Astrocyte of the spinal cord (primary cell): ENCODE measurements at places on chromosomes 1 and 21.

- DNase-seq: no peak
Observed at GRCh38 chr21:45129189-45129923, 55.0 kb downstream of the ADARB1 start.

- DNase-seq: peak; percentile 68
Observed at GRCh38 chr21:45001134-45002095, 61.6 kb downstream of the SLX9 start.

DNA sequence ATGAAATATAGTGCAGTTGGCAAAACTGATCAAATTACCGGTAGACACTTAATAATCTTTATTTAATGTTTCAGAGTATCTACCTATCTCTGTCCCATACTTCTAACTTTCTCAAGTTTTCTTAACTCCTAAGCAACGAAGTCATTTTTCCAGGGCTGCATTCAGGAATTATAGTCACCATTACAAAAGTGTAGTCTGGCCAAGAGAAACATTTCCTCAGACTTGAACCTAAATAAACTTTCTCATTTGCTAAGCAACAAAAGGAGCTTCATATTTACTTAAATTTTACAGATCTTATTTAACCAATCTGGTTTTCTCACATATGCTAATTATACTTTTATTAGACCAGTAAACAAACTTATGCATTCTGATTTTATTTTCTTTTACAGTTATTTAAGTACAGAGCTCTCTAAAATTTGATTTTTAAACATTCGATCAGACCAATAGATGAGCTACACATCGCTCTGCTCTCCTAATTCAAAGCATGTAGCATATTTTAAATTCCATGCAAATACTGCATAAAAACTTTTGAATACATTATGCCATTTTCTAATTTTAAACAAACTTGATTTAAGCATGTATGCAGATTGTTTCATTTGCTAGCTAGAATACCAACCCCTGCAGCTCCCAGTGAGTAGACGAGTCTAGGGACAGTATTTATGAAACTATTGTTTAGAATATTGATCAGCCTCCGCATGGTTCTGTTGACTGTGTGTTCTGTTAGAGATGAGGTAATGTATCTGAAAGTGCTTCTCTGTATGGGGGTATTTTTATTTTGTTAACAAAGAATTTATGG is 201.4 kb downstream of the CHRM3 start:
- DNase-seq: no peak

DNA sequence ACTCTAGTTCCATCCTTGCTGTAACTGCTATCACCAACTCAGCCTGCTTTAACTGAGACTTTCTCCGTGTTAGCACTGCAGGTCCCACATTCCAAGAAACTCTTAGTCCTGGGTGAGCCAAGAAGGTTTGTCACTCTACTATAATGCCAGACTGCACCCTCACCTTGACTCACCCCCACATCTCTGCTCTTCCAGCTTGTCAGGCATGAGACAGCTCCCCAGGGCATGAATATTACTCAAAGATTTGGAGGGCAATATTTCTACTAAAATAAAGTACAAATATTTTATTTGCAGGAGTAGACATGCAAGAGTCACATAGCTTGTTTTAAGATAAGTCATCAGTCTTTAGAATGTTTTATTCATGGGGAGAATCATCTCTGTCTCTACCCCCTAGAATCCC is 110.2 kb downstream of the MATN1 start:
- no peak for DNase-seq

DNA sequence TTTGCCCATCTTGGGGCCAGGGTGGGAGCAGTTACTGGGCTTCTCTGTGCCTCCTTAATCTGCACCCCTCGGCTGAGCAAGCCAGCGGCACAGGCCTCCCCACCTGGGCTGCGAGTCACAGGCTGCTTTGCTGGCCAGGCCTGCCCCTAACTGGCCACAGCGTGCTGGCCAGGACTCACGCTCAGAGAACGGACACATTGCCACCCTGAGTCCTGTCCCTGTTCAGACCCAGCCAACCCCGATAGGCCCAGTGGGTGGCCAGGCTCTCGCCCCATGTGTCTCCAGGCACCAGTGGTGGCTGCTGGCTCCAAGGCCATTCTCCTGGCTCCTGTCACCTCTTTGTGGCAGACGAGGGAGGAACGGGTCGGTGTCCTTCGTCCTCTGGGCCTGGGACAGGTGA is 61.3 kb downstream of the MORN1 start:
- no peak for DNase-seq

GRCh38 chr21:42117967-42118780 is 47.1 kb downstream of the UMODL1 start:
- no peak for DNase-seq

DNA sequence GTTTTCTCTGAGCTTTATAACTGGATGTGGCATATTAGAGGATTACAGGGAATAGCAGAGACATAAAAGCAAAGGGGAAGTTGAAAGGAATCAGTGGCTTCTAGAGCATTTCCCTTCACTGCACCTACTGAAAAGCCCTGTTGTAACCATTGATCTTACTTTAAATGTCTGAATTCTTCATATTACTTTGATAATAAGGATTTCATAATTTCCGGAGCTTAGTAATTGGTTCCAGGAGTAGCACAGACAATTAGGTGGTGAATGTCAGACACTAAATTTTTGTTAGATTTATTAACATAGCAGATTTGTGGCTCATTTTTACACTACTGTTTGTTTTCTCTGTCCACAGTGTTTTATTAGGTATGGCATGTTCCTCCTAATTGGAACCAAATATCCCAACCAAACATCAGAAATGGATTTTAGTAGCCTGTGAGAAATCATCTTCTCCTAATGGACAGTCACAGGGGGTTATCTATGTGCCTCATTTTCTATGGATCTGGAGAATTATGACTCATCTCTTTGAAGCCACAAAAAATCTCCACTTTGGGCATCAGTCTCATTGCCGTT is 100.5 kb downstream of the GIPC2 start:
- peak; percentile 17 for DNase-seq

GRCh38 chr1:81950591-81951244 is 150.0 kb downstream of the ADGRL2 start:
- no peak for DNase-seq

DNA sequence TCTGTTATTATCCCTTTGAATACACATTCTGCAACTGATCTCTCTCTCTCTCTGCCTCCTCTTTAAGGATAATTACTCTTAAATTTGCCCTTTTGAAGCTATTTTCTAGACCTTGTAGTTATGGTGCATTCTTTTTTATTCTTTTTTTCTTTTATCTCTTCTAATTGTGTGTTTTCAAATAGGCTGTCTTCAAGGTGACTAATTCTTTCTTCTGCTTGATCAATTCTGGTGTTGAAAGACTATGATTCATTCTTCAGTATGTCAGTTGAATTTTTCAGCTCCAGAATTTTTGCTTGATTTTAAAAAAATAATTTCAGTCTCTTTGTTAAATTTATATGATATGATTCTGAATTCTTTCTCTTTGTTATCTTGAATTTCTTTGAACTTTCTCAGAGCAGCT is 95.6 kb upstream of the GPR52 start:
- no peak for DNase-seq

DNA sequence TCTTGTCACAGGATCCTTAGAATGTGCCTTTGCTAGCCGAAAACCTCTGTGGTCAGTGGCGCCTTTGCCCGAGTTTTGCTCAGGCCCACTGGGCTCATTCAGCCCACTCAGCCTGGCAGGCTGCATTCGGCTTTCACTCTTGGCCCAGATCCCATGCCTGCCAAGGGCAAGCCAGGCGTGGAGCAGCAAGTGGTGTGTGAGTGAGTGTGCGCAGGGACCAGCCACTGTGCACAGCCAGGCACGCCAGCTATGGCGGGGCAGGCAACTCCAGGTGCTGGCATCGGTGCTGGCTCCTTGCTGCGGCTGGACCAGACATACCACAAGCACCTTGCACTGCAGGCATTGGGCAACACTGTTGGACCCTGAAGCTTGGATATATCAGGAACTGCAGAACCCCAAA is 1145.1 kb upstream of the NCAM2 start:
- no peak for DNase-seq

DNA sequence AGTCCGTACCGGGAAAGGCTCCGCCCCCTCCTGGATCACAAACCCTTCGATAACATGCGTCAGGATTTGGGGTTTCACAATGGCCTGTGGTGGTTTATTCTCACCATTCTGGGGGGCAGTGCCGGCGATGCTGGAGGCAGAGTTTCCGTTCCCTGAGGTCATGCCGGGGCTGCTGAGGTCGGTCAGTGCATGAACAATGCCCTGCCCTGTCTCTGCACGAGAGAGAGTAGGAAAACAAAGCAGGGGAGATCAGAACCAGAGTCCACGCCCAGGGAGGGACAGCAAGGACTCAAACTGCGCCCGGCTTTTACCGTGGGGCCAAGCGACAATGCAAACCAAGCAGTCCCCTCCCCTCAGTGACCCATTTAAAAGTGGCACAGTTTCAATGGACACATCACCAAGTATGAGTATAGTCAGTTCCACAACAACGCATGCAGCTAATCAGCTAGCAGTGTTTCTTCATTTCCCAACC is 13.2 kb upstream of the A3GALT2 start:
- DNase-seq: no peak

DNA sequence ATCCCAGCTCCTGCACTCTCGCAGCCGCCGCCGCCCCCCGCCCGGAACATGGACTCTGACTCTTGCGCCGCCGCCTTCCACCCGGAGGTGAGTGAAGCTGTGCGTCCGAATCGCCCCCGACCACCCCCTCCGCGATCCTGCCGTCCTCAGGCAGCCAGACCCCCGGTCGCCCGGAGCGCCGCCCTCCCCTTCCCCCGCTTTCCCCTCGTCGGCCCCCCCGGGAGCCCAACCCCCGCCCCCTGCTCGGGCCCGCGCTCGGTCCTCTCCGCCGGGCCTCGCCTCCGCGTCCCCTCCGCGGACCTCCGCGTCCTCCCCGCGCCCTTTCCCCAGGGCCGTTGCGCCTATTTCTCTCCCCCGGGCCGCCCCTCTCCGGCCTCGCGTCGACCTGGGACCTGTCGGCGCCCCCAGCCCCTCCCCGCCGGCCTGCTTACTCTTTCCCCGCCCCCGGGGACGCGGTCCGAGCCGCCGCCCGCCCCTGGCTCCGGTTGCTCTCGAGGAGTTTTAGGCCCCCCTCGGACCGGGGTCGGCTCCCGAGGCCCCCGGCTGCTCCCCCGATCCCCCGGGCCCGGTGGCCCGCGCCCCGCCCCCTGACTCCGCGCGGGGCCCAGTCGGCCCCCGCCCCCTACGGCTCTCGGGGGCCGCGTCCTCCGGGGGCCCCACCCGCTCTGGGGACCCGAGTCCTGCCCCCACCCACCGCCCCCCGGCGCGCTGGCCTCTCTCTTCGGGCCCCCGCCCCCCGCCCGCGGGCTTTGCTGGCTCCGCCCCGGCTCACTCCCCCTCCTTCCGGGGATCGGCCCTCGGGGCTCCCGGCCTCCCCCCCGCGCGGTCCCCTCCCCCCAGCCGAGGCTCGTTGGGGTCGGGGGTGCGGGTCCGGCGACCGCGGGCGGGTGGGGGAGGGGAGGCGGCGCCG is 743 bp downstream of the PHF13 start:
- DNase-seq: no peak

DNA sequence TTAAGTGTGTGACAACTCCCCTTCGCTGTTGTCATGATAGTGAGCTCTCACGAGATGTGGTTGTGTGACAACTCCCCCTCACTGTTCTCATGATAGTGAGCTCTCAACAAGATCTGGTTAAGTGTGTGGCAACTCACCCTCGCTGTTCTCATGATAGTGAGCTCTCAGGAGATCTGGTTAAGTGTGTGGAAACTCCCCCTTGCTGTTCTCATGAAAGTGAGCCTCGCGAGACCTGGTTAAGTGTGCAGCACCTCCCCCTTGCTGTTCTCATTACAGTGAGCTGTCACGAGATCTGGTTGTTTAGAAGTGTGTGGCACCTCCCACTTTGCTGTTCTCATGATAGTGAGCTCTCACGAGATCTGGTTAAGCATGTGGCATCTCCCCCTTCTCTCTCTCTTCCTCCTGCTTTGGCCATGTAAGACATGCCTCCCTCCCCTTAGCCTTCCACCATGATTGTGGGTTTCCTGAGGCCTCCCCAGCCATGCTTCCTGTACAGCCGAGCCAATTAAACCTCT is 25.1 kb upstream of the LSS start:
- DNase-seq: no peak

DNA sequence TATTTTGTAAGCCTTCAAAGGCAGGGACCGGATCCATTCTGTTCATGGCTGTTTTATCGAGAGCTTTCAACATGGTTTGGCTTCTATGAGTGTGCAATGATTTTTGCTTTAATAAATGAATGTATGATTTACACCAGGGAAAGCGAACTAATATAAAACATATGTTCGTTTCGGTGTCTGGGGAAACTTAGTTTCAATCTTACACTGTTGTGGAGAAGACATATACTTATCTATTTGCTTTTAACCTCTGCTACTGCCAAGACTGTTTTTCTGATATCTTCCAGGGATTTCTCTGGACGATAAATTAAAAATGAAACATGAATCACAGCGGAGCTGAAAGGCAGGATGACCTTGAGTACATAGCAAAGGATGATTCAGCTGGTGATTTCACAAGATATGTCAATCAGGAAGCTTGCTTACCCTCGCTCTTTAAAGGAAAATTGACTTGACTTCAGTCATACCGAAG is 14.7 kb upstream of the CYYR1 start:
- DNase-seq: peak; percentile 41

DNA sequence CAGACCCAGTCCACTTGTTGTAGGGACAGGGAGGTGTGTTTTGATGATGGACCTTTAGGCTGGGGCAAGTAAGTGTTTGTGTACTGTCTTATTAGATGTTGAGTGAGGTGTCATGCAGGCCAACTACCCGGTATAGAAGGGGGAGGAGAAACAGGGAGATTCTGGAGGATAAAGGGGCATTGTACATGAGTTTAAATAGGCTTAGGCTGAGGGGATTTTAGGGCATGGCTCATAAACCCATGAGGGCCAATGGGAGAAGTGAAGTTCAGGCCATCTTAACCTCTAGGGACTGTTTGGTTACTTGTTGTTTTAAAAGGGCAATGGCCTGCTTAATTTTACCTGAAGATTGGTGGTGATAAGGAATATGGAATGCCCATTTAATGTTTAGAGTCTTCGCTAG is 38.2 kb upstream of the PLA2G5 start:
- DNase-seq: no peak
